ENCODE measurements at places on chromosomes 1 and 21.

GRCh38 chr1:216651826-216652418 is 71.3 kb downstream of the ESRRG start:
- DNase-seq, result no peak

GRCh38 chr1:16607433-16607851 is 5.9 kb downstream of the NBPF1 start:
- no peak for DNase-seq

- no peak for DNase-seq
Measured at GRCh38 chr21:16084776-16085364, 355.1 kb downstream of the USP25 start.

- no peak for DNase-seq
Measured at GRCh38 chr1:215003686-215004085, 78.9 kb upstream of the KCNK2 start.

GRCh38 chr1:215210167-215210566 is 127.6 kb downstream of the KCNK2 start:
- DNase-seq, result no peak

- no peak for DNase-seq
Measured at GRCh38 chr1:107116306-107116790, 24.5 kb upstream of the NTNG1 start.

DNA sequence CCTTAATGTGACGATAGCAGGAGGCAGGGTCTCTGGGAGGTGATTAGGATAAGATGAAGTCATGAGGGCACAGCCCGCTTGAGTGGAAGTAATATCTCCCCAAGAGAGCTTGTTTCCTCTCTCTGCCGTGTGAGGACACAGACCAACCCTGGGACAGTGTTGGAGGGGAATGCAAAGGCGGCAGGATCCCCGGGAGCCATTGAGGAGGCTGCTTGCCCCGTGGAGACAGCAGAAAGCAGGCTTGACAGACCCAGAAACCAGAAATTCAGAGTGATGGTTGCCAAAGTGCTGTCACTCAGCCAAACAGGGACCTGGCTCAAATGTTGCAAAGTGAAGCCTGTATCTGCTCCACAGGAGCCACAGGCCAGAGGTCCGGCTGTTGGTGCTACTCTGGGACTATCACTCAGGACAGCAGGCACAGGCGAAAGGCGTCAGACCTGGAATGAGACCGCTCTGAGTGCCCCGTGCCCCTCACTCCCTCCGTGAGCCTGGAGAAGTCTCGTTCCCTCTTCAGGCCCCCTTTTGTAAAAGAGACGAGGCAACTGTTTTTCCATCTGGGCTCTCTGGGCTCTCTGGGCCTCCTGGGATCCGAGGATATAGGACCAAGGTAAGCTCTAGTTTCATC is 96.6 kb upstream of the VANGL1 start:
- no peak for DNase-seq

DNA sequence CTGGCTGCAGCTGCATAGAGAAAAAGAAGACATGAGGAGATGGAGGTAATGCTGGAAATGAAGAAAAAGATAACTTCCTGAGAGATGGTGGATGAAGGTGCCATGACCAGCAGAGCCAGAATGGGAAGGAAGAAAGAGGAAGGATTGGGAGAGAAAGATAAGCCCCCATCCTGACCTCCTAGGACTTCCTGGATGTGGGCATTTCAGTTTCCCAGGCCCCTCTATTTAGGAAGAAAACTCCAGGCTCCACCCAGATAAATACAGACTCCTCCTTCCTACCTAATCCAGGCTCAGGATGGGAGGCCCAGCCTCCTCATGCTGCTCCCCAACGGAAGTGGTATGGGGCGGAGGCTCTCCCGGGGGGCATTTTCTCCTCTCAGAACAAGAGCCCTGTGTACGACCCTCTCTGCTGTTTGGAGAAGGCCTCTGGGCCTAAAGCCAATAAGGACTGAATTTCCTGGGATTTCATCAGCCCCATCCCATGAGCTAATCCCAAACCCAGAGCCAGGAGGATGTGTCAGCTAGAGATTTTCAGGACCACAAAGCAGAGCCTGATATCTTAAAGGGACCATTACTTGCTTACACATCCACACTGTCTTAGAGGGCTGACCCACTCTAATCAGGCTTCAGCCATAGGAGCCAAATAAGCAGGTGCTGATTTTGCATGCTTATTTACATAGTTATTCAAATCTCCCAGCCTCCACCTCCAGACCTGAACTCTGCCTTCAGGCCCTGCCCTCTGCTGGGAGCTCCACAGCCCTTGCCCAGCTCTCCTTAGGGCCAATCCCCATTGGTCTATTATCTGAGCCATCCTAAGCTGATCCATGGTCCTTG is 5.1 kb upstream of the ARHGEF2 start:
- DNase-seq, result no peak

- no peak for DNase-seq
Measured at GRCh38 chr1:31769720-31770390, 5.7 kb upstream of the ADGRB2 start.

- peak; percentile 37 for DNase-seq
Measured at GRCh38 chr1:43147625-43148327, 24.3 kb downstream of the EBNA1BP2 start.

DNA sequence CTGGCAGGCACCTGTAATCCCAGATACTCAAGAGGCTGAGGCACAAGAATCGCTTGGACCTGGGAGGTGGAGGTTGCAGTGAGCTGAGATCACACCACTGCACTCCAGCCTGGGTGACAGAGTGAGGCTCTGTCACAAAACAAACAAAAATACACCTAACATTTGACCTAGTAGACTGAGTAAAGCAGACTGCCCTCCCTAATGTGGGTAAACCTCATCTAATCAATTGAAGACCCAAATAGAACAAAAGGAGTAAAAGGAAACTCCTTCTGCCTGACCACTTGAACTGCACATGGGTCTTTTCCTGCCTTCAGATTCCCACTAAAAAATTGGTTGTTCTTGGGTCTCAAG is 19.0 kb upstream of the RBM15 start:
- no peak for DNase-seq

DNA sequence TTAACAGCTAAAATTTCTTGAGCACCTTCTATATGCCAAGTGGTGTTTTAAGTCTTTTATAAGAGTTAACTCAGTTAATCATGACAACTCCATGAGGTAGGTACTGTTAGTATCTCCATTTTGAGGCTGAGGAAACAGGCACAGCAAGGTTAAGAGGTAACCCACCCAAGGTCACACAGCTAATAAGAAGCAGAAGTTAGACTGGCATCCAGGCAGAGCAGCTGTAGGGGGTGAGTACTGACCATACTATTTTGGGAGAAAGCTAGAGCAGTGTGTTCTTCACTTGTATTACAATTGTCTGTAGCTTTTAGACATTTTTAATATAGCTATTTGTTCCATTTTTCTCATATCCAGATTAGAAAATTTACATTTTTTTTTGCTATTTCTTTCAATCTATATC is 4.8 kb downstream of the ATP6V1G3 start:
- DNase-seq, result no peak

DNA sequence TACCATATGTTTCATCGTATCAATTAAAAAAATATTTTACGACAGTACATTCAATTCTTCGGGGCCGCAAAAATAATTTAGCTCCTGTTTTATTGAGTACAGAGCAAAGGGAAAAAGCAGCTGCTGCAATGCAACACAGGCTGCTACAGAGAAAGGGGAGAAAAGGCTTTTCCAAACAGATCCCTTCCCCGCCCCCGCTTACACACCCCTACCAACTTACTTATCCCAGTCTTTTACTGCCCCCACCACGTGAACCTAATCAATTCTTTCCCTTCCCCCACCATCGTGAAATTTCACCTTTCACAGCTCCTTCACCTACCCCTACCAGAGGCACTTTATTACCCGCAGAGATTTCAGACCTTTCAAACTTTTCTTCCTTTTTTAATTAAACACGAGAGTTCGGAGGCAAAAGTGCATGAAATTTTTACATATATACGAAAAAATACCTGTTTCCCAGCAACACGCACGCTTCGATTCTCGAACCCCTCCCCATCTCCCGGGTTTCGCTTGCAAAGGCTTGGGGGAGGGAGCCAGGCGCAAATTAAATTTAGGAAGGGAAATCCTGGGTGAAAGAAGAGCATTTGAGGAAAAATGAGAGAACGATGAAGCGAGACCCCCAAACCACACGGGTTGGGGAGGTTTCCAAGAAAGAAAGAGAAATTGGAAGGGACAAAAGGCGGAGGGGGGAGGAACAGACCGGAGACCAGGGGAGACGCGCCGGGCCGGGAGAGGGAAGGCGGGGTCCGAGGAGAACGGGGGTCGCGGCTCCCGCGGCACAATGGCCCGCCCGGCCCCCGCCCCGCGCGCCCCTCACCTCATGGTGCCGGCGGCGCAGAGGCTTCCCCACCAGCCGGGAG is 823 bp downstream of the ENAH start:
- DNase-seq, result peak; percentile 13

All from activated naive CD4-positive, alpha-beta T cell treated with anti-CD3 and anti-CD28 coated beads, Interleukin-2, amount 50 U/mL, for 16 hours (primary cell).